C1 segment of cervical spinal cord (tissue), 14 donors: ENCODE measurements at places on chromosomes 2 and 18.

DNA sequence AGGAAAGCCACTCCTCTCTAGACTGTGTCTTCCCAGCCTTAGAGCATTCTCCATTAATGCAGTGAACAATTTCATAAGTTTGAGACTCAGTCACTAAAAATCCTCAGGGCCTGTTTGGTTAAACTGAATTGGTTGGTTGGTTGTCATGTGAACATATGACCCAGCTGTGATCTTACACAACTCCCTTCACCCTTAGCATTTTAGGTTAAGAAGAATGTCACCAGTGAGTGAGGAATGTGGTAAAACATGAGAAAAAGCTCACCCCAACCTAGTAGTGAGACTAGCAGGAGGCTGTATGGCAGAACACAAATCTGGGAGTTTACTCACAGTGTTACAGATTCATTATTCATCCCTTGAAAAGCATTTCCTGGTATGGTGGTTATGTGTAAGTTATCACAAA lies 32.4 kb downstream of the LHCGR start:
- DNase-seq: no peak

DNA sequence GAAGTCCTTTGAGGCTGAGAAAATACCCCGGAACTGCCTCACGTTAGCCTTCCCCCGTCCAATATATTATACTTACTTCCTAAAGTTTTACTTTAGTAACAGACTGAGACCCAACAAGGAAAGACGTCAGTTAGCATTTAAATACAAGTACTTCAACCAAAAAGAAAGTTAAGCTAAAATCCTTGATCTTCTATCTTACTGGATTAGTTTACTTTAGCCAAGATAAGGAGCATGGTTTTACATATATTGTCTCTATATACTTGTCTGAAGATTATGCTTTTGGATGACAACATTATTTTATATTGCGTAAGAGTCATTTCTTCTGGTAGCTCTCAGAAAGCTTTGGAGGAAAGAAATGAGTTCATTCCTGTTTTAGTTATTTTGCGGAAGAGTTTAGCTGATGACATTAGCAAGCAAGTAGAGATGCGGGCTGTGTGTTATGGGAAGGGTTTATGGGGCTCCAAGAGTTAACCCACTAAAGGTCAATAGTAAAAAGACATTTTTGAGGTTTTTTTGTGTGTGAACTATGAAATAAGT lies 532.9 kb downstream of the ZNF516 start:
- no peak for DNase-seq

DNA sequence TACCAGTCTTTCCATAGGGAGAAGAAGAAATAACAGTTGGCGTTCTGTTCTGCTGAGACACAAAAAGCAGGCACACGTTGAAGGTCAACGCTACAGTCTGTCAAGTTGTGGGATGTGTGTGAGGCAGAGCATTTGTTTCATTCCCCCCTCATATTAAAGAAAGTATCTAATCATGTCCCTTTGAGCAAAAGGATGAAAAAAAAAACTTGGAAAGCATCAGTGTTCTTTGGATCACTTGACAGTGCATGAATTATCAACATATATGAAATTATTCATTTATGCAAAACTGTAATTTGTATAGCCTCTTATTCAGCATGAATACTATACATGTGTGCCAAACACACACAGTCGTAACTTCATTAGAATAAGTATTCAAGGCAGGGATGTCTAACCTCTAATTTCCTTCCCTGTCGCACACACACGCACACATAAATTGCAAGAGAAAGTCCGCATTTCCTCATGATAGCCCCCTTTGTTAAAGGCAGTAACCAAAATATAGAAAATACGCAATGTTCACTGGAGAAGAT lies 228.6 kb downstream of the RND3 start:
- DNase-seq: no peak

GRCh38 chr18:32372381-32373061 lies 98.2 kb downstream of the GAREM1 start:
- no peak for DNase-seq

GRCh38 chr18:60976976-60977375 lies 356.3 kb upstream of the CDH20 start:
- DNase-seq: no peak
